ENCODE measurements at places on chromosomes 1 and 21.

- DNase-seq, result no peak
Observed at GRCh38 chr1:221040101-221040500, 160.9 kb downstream of the HLX start.

- peak; percentile 39 for DNase-seq
Observed at GRCh38 chr1:20185834-20186782, at the start of the genes PLA2G2C and UBXN10. TSS of gene PLA2G2C (minus strand) at chr1:20186518. CDS start at chr1:20177363, 9,155 bp downstream. TSS of gene UBXN10 (plus strand) at chr1:20186096. CDS start at chr1:20190562, 4,466 bp downstream.

DNA sequence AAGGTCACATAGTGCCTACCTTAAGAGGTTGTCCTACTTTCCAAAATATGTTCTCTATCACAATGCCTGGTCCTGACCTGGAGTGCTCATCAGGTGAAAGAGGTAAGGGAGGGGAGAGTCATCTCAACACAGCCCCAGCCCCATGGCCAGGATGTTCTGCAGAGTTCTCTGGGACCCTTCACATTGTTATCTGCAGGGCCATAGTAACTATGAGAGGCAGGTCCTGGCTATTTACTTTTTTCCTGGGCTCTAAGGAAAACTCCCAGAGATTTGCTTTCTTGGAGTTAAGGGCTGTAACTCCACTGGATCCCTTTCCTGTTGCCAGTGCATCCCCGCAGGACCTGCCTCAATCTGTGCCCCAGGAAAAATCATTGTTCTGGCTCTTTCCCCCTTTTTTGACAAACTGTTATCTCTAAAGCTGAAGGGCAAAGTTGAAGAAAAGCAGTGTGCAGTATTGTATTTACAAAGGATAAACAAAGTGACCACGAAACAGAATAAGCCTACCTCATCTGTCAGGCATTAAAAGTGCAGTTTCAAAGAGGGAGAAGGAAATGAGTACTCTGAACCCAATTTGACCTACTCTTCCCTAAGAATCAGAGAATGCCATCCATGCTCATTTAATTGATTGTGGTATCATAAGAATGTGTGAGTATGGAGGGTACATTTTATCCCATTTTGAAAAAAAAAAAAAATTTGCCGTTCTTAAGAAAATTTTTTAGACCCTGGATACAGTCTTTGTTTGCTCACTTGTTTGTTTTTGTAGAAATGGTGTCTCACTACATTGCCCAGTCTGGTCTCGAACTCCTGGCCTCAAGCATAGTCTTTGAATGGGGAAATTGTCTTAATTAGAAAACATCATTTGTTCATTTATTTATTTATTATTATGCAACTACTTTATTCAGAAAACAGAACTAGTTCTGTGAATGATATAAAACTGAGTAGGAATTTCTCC is 149.6 kb downstream of the RHOU start:
- no peak for DNase-seq

DNA sequence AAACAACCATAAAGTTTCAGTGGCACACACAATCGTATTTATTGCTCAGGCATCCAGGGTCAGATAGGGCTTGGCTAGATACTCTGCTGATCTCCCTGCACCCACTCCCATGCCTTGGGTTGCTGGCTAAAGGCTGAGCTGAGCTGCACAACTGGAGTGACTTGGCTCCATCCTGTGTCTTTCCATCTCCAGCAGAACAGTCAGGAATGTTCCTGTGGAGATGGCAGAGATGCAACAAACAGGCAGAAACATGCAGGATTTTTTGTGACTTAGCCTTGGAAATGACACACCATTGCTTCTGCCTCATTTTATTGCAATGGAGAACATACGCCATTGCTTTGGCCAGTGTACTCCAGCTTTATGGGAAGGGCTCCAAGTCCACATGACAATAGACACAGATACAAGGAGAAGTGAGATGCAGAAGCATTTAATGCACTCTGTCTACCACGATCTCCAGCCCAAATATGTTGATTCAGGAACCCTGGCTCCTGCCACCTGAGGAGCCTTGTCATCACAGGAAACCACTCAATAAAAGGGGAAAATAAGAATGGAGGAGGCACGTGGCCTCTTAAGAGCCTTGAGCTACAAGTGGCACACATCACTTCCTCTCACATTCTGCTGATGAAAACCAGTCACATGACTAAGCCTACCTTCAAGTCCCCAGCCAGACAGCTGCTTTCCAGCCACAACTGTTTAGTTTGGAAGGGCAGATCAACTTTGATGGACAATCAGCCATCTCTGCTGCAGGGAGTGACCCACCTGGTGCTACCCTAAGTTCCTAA is 10.1 kb upstream of the GUCA2B start:
- DNase-seq, result peak; percentile 41

GRCh38 chr1:104082221-104082620 is 332.5 kb downstream of the AMY1C start:
- no peak for DNase-seq

DNA sequence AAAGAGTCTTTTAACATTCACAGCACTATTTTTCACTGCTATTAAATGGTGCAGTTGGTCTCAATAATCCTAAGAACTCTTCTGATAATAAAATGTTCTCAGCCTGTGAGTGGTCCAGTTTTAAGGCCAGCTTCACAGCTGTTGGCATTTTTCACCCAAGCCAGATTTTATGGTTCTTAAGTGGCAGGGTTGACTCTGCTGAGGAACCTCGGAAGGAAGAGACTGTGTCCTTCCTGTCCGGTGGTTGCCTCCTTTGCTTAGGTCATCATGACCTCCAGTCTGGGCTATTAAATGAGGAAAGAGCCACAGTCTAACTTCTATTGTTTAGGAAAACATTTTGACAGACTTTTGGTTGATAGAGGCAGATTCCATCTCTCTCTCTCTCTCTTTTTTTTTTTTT is 112.5 kb upstream of the SERBP1 start:
- DNase-seq, result no peak

Measured in Daoy (cell line).